Posterior vena cava (tissue), 2 donors: ENCODE measurements at places on chromosomes 6 and 20. TPM values are rescaled to one million over a fixed set of nuclear protein-coding genes. Genes with fewer than 3 reads are reported as not detected.

Gene TCP11
- not detected for total RNA-seq

DNA sequence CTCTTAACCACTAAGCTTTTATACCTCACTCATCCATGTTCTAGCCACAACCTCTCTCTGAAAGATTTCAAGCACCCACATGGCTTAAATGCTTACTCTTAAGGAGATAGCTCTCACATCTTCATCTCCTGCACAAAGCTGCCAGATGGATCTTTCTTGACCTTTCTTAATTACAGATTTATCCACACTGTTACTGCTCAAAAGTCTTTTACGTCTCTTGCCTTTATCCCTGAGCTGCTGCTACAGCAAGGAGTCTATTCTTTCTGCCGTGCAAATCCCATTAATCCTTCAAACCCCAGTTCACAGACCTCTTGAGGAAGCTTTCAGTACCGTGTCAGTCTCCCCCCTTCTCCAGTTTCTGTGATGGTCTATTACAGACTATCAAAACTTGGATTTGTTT is 54.6 kb downstream of the B4GALT5 start:
- no peak for DNase-seq

Gene GINM1
- total RNA-seq = 63.3 TPM

DNA sequence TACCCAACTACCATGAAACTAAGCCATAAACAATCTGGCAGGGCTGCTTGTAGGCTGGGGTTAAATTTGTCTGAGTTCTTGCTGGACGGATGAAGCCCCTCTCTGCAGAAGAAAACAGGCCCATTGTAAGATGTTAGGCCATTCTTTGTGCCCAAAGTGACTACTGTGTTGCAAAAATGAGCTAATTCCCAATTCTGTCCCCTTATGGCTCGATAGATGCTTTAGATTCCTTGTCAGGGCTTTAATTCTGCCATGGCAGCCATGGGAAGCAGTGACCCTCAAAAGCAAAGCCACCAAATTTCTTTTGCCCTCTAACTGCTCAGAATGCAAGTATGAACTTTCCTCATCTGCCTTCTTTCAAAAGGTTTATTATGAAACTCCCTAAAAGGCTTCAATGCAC is 45.2 kb downstream of the LAMA4 start:
- DNase-seq = no peak

Gene HNF4A
- total RNA-seq = not detected

GRCh38 chr20:9374072-9374471 is 140.3 kb upstream of the LAMP5 start:
- no peak for DNase-seq

GRCh38 chr6:125170376-125170775 is 16.8 kb downstream of the TPD52L1 start:
- no peak for DNase-seq

DNA sequence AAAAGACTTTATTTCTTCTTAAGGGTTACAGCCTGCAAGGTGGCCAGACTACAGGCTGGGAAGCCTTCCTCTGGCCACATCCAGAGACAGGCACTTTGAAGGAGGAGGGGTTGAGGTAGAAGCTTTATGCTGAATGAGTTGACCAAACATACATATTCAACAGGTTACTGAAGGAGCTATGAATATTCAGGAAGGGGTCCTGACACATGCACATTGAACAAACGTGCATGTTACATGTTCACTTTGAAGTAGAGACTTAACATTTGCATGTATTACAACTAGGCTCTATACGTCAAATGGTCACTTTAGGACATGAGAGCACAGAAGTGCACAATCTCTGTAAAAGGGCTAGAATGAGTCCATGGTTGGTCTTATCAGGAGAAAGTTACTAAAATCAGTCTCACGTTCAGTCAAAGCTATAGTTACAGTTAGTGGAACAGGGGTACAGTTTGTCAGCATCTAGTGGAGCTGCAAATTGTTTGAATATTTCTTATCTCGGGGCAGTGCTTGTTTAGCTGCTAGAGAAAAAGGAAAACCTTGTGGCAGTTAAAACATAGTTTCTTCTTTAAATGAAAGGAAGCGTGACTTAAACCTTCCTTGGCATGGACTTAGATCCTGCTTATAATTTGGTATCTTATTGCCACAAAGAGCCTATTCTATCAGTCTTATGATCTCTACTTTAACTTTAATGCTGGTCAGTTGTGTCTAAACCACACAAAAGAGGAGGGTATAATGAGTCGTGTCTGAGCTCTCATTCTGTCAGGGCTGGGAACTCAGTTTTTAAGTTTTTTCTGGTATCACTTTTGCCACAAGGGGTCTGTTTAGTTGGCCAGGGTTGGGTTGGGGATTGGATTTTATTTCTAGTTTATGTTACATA is 4.6 kb upstream of the ZSCAN9 start:
- DNase-seq = no peak

Gene OR12D3
- total RNA-seq = not detected

Gene LRRC1
- total RNA-seq = 10.4 TPM

Gene BEND3
- total RNA-seq = 1.8 TPM

Gene IL20RA
- 0.60 TPM for total RNA-seq

- no peak for DNase-seq
Observed at GRCh38 chr6:18324706-18325042, 60.3 kb upstream of the DEK start.

- DNase-seq = no peak
Observed at GRCh38 chr6:131381709-131382093, 191.3 kb upstream of the ARG1 start.

- DNase-seq = no peak
Observed at GRCh38 chr20:45206725-45207124, at the start of gene SEMG1. SEMG1 (plus strand) TSS chr20:45207033; CDS start chr20:45207054, 21 bp downstream.

DNA sequence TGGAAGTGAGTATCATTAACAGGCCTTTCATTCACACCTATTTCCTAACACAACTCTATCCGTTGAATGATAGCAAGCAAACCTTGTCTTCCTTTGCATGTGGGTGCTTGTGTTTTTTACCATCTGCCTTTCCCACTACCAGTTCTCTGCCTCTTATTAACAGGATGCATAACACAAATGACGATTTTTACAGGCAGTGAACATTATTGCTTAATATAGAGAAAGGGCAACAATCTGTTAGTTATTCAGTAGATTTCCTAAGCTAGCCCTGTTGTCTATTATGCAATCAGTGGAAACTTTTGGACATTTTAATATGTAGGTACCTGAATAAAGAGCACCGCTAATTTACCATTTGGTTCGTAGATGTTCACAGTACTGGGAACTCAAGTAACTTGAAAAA is 348.8 kb upstream of the PLCB4 start:
- DNase-seq = no peak

- no peak for DNase-seq
Observed at GRCh38 chr20:63617092-63617875, 9.6 kb downstream of the GMEB2 start.

Gene PBOV1
- total RNA-seq = not detected

DNA sequence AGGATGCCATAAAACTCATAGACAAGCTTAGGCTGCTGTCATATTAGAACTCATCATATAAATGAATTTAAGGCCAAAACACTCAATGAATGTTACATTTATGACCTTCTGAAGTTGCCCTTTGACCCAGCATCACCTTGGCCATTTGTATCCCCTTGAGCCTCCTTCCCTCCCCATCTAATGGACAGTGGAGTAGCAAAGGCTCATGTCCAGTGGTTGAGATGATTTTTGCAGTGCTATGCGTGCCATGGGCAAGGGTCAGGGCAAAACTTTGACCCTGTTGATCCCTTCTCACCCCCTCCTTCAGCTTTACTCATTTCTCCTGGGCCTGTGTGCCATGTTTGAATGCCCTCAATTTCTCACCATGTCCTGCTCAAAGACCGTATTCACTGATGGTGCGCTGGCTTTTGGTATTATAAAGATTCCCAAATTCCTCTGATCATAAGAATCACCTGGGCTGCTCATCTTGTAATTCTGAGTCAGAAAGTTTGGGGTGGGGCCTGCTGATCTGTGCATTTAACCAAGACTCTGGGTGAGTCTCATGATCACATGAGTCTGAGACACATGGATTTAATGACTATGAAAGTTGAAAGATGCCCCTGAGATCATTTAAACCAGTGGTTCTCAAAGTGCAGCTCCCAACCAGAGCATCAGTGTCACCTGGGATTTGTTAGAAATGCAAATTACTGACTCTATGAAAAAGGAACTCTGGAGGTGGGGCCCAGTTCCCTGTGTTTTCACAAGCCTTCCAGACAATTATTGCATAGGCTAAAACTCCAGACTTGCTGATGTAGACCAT is 57.5 kb upstream of the IL20RA start:
- DNase-seq = no peak
